ENCODE measurements at places on chromosomes 4 and X. TPM values are rescaled to one million over a fixed set of nuclear protein-coding genes. Genes with fewer than 3 reads are reported as not detected.

The GABRG1 gene
- total RNA-seq, result not detected

The TMPRSS11A gene
- total RNA-seq, result not detected

The EIF2S3 gene
- total RNA-seq, result 116 TPM

The SRPK3 gene
- 0.12 TPM for total RNA-seq

The ING2 gene
- total RNA-seq, result 11.5 TPM

The CXXC4 gene
- total RNA-seq, result 0.12 TPM

The ELF2 gene
- total RNA-seq, result 89.5 TPM

The SPATA4 gene
- total RNA-seq, result not detected

The AKAP4 gene
- not detected for total RNA-seq

The TAB3 gene
- 27.3 TPM for total RNA-seq

The RHOXF2 gene
- not detected for total RNA-seq

The USP26 gene
- total RNA-seq, result not detected

The TECRL gene
- total RNA-seq, result not detected

The LPAR4 gene
- 1.6 TPM for total RNA-seq

The CTAG1B gene
- total RNA-seq, result not detected

The ATP1B4 gene
- not detected for total RNA-seq

The MAGEA2 gene
- total RNA-seq, result not detected

The GJB1 gene
- not detected for total RNA-seq

The TMEM129 gene
- 31.9 TPM for total RNA-seq

Data from omental fat pad (tissue), 4 donors.